ENCODE measurements at places on chromosomes 6 and 20.

DNA sequence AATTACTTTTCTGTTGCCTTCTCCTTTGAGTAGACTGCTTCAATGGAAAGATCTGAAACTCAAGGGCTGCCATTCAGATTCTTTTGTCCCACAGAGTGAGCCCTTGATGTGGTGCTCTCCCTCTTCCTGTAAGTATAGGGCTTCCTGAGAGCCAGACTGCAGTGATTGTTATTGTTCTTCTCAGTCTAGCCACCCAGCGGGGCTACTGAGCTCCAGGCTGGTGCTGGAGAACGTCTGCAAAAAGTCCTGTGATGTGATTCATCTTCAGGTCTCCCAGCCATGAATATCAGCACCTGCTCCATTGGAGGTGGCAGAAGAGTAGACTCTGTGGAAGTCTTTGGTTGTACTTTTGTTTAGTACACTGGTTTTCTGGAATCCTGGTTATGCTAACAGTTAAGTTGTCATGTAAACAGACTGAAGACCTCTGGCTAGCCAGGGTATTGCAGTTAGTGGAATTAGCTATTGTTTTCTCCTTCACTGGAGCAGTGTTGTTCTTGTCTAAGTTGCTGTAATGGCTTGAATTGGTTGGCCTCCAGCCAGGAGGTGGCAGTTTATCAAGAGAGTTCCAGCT lies 240.9 kb downstream of the COL12A1 start:
- no peak for DNase-seq

DNA sequence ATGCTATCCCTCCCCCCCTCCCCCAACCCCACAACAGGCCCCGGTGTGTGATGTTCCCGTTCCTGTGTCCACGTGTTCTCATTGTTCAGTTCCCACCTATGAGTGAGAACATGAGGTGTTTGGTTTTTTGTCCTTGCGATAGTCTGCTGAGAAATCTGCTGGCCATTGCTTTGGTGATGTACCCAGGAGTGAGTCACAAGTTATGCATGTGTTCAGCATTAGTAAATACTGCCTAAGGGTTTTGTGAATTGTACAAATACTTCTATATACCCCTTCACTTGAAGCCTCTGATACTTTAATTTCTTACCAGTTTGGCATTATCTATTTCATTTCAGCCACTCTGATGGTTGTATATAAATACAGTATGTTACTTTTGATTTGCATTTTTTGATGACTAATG lies 711.3 kb upstream of the GJE1 start:
- no peak for DNase-seq

DNA sequence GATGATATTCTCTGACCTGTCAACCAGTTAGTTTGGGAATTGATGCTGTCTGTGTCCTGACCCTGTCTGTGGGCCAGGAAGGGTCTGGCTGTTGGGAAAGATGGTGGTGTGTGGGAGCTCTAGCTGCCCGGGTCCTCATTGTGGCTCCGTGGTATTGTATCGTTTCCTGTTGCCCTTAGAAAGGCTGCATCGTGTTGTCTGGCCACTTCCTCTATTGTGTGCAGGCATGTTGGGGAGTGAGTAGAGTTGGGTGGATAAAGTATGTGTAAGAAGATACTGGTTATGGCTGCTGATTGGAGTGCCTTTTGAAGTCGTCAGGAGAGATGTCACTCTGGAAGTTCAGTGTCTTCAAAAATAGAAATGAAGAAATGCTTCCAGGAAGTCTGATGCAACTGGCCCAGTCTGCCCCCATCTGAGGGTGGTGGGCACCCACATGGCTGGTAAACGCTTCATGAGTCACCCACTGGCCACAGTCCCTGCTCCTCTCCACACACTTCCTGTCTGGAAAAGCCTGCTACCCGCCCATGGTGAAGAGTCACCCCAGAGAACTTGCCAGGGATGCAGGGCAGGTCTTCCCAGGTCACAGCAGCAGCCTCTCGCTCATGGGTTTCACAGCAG lies 27.9 kb downstream of the PPARD start:
- DNase-seq, result no peak

DNA sequence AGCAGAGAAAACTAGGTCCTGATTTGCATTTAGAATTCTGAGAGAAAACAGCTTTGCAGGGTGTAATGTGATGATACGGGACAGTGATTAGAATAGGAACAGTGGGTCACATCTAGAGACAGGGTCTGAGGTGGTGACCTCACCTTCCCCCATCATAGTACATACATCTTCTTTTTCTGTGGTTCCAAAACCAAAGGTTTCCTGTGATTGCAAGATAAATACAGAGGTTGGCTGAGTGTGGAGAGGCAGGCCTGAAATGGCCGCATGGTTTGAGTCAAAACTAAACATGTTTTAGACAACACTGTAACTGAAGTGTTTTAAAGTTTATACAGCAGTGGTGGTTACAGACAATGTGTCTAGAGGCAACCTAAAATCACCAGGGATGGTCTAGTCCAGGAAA lies 10.4 kb upstream of the NT5DC1 start:
- DNase-seq, result no peak

DNA sequence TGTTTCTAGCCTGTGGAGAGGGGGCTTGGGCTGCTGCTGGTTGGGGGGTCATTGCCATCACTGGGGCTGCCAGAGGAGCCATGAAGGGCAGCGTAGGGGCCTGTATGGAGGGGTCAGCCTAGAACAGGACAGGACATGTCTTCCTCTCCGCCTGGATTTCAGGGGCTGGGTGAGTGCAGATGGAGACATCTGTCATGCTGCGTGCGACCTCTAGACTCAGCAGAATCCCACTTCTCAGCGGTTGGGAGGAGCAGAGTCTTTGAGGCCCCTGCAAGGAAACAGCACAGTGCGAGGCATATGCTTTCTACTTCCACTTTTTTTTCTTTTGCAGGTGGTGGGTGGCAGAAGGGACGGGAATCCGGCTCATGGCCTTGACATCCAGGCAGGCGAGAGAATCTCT lies 67.9 kb downstream of the EZR start:
- DNase-seq, result no peak

DNA sequence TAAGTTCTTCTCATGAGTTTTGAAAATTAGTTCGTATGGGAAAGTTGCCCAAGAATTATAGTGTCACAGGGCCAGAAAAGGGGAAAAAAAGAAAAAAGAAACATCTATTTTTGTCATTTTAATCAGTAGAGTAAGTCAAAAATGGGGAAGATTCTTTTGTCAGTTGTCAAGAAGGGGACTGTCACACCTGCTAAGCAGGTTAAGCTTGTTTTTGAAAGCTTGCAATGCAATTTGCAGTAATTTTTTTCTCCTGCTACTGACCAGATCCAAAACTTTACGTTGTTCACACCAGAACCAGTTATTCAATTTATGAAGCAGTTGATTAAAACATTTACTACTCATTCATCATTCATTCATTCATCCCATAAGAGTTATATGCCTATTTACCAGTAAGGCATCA lies 171.4 kb downstream of the SOX4 start:
- DNase-seq, result no peak

DNA sequence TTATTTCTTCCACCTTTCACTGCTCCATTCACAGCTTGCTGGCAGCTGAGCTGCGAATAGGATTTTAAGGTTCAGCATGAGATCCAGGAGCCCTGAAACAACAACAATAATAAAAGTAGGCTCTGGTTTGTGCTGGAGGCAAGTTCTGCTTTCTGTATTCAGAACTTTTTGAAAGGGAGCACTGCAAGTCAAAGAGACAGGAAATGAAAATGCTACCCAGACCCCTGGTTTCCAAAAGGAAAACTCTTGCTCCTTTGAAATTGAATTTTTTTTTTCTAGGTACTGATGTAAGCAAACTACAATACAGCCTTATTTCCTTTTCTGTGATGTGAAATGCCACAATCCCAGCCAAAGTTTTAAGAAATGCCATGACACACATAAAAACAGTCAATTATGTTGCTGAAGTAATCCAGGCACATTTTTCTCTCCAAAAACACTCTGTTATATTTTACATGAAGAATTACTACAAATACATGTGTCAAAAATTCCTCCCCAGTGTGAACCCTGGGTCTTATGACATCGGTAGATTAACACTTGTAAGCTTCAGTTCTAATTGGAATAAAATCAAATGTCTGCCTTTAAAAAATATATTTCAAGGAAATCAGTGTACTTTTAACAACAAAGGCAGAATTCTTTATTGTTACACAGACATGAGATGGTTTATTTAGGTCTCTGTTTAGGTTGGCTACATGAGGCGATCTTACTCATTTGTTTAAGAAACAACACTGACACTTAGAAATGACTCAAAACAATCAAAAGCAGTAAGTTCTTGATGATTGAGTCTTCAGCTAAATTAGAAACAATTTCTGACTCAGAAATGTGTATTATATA lies 656.7 kb downstream of the EPHA7 start:
- DNase-seq, result no peak

DNA sequence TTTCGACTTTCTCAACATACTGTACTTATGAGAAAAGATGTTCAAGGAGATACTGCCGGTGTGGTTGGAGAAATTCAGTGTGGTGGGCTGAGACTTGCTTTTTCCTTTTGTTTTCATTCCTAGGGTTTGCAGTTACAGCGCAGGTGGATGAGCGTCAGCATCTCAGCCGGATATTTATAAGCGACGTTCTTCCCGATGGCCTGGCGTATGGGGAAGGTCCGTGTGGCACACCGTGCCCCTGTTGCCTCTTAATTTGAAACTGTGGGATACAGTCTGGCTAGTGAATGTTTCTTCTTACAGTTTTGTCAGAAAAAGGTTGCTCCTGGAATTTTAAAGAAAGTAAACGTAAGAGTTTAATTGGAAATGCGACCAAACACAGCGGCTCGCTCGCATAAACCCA lies 81.7 kb upstream of the CLDN20 start:
- DNase-seq, result no peak

- DNase-seq, result no peak
These were observed 199.9 kb upstream of the PRDM1 start for GRCh38 chr6:105886066-105886813.

GRCh38 chr20:5600982-5601381 lies 149.2 kb upstream of the SHLD1 start:
- no peak for DNase-seq

GRCh38 chr6:158666628-158667359 lies 16.9 kb downstream of the SYTL3 start:
- DNase-seq, result no peak

GRCh38 chr6:97765461-97765860 lies 482.4 kb upstream of the MMS22L start:
- DNase-seq, result no peak

- DNase-seq, result no peak
These were observed 45.1 kb upstream of the PNRC1 start for GRCh38 chr6:89035252-89036101.

GRCh38 chr6:14200047-14200446 lies 82.5 kb downstream of the CD83 start:
- no peak for DNase-seq

GRCh38 chr6:100726666-100727065 lies 154.5 kb downstream of the ASCC3 start:
- DNase-seq, result no peak

GRCh38 chr6:126086560-126086959 lies 100.2 kb downstream of the TRMT11 start:
- DNase-seq, result no peak

- no peak for DNase-seq
These were observed at the start of gene SLC17A4 for GRCh38 chr6:25754535-25754934. TSS of gene SLC17A4 (plus strand) at chr6:25754742. CDS start at chr6:25761963, 7,221 bp downstream.

DNA sequence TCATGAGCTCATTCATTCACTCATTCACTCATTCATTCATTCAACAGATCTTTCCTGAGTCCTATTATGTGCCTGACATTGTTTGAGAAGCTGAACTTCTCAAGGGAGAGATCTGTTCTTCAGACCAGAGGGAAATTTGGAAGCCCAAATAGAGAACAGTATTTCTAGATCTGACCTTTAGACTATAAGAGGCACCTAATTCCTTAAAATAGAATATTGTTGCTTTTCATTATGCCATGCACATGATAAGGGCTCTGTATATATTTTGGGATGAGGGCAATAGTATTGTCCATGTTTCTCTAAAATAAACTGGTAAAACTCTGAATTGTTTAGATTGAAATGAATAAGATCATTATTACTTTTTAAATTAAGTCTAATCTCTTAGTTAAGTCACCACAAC lies 18.6 kb upstream of the DSP start:
- no peak for DNase-seq

DNA sequence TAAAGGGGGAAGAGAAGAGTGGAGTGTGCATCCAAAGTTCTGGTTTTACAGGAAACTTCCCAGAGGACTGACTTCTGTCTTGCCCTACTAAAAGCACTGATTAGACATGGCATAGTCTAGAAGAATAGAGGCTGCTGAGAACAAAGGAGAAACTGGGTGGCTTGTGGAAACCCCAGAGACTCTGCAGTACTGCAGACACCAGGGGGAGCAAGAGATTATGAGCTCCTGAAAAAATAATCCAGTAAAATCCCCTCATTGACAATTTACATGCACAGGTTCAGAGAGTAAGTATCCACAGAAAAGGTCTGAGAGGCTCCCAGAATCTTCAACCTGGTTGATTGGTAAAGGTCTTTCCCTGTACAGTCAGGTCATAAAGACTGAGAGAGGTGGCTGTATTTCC lies 48.7 kb upstream of the CLVS2 start:
- no peak for DNase-seq

GRCh38 chr6:109349419-109349987 lies 32.8 kb downstream of the CD164 start:
- DNase-seq, result no peak

GRCh38 chr6:140544431-140544830 lies 1170.0 kb upstream of the CITED2 start:
- DNase-seq, result no peak

DNA sequence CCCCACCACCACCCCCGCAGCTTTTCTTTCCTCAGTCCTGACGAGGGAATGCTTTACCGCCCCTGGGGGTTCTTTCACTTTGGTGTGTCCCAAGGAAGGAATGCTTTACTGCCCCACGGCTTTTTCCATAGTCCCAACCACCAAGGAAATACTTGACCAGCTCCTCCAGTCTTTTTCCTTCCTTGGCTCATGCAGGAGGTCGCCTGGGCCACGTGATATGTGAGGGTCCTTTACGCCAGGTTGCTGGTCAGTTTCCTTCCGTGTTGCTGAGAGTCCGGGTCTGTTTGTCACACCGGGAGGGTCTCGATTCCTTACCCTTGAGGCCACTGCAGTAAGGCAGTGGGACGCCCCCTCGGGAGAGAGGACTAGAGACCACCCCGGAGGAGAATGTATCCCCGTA lies 58.9 kb upstream of the CDH4 start:
- DNase-seq, result no peak

DNA sequence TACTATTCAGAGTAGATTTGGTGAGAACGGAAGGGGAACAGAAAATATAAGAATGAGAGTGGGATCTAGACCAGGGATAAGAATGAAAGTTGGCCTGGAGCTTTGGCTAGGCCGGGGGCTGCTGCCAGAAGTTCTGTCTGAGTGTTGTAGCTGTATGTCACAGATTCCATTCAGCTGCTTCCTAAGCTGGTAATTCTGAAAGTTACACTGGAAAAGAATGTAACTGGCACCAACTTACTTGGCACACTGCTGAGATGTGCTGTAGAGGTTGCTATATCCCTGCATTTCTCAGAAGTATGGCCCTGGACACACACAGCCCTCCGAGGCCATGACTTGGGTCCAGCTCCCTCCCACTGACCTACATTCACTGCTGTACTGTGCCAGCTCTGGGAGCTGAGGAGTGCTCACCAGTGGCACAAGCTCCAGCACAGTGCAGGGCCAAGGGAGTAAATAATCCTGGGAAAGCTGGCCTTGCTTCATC lies 25.8 kb upstream of the TMEM217 start:
- no peak for DNase-seq

GRCh38 chr6:130322673-130323268 lies 43.0 kb upstream of the TMEM200A start:
- no peak for DNase-seq

- DNase-seq, result no peak
These were observed 147.9 kb upstream of the SHLD1 start for GRCh38 chr20:5602346-5602745.
